ENCODE measurements at places on chromosomes 12 and 14. TPM values are rescaled to one million over a fixed set of nuclear protein-coding genes. Genes with fewer than 3 reads are reported as not detected.

DNA sequence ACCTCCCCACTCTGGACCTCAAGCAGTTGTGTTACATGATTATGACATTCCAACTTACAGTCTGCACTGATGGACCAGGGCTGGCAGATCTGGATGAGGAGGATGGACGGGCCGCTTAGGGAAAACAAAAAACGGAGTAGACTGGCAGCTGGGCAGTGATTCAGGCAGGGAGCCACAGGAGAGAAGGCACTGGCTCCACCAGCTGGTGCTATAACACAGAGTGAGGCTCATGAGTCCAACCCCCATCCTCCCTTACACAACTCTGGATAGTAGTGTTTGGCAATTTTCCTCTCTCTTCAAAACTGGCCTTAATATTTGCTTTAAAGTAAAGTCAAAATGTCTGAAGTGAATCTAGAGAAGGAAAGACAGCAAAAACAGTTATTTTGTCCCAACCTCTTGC, 9.7 kb upstream of the RIC8B start:
- H3K4me3 ChIP-seq: no peak overlapping the region
- no peak overlapping the region for H3K27ac ChIP-seq
- H3K4me1 ChIP-seq: peaks cover 25% of the 10 kb centered on the region
- no peak for DNase-seq
- H3K36me3 ChIP-seq: no peaks in the 10 kb centered on the region

- H3K4me3 ChIP-seq: no peak overlapping the region
- no peak overlapping the region for H3K27ac ChIP-seq
- no peaks in the 10 kb centered on the region for H3K27me3 ChIP-seq
- no peaks in the 10 kb centered on the region for H3K4me1 ChIP-seq
- H3K36me3 ChIP-seq: no peaks in the 10 kb centered on the region
These were observed 178.3 kb downstream of the NAV3 start for GRCh38 chr12:78009031-78009430.

DNA sequence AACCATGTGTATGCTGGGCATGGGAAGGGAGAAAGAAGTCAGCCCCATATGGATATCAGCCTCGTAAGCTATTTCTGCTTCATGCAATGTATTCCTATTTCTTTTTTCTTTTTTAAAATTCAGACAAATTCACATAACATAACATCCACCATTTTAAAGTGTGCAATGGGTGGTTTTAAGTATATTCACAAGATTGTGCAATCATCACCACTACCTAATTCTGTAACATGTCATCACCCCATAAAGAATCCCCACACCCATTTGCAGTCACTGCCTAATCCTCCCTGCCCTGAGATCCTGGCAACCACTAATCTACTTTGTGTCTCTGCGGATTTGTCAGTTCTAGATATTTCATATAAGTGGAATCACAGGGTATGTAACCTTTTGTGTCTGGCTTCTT, 9.5 kb downstream of the POMT2 start:
- H3K27ac ChIP-seq: no peak overlapping the region
- no peaks in the 10 kb centered on the region for H3K27me3 ChIP-seq
- H3K4me1 ChIP-seq: peaks cover 13% of the 10 kb centered on the region
- no peak overlapping the region for H3K4me3 ChIP-seq

DNA sequence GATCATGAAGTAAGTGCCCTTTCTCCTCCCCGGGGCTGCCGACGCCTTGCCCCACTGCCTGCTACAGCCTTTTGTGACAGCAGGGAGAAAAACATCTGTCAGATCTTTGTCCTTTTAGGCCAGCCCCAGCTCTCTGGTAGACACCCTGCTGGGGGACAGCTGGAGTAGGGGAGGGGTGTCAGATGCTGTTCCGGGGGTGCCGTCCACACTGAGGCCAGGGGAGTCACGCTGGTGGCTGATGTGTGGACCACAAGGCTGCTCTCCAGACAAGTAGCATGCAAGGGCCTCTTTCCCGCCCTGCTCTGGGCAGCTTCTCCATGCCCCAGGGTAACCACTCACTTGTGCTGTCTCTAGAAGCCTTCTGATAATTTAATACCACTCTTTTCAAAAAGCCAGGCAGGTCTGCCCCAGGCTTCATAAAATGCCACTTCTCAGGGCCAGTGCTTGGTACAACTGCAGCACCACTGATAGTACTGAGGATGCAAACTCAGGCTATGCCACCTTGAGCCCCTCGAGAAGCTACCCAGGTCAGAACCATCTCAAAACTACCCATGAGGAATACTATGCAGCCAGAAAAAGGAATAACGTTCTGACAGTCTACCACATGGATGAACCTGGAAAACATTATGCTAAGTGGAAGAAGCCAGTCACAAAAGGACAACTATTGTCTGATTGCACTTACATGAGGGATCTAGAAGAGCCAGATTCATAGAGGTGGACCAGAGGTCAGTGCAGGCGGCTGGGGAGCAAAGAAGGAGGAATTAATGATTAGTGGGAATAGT, 66.0 kb upstream of the RIN3 start:
- no peaks in the 10 kb centered on the region for H3K4me1 ChIP-seq
- no peak for DNase-seq
- no peaks in the 10 kb centered on the region for H3K27me3 ChIP-seq
- H3K27ac ChIP-seq: no peak overlapping the region

DNA sequence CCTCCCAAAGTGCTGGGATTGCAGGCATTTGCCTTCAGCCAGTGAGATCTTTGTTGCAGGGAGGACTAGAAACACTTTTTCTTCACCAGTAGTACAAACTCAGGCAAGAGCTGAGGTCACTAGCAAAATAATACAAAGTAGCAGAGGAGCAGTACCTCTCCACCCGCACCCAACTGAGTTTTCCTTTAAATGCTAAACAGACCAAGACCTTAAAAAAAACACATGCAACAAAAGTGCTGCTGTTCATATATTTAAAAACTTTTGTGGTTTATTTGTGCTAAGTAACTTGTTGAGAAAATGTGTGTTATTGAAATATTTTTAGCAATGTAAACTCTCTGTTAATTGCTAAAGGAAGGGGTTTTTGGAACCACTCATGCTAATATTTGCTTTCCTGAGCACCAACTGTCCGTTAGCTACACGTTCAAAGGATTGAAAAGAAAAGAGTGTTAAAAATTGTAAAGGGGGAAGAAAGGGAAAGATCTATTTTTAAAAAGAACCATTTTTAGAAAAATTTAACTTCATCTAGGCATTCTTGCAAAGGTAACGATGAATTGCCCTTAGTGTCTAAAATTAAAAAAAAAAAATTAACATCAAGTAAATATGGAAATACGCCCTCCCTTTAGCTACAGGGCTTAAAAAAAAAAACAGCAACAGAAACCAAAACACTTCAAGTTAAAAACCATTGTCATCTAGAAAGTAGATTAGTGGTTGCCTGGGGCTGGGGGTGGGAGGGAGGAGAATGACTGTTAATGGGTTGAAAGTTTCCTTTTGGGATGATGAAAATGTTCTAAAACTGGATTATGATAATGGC, 114.0 kb upstream of the KRAS start:
- DNase-seq: no peak
- no peaks in the 10 kb centered on the region for H3K36me3 ChIP-seq
- no peaks in the 10 kb centered on the region for H3K4me1 ChIP-seq
- no peak overlapping the region for H3K4me3 ChIP-seq
- no peaks in the 10 kb centered on the region for H3K27me3 ChIP-seq
- no peak overlapping the region for H3K27ac ChIP-seq

DNA sequence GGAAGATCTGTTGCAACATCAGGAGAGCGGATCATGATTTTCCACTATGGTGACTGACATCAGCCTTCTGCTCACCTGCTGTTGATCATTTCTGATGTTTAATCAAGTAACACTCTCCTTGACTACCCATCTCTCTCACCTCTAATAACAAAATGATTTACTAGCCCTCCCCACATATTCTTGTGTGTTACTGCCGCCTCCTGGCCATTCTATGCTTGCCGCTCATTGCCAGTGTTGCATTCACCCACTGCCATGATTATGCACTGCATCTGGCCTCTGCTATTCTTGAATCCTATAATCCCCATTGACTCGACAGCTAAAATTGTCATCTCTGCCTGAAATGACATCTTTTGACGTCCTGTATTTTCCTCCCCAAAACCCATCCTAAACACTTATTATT, 113.8 kb downstream of the RERGL start:
- no peak for DNase-seq
- H3K4me3 ChIP-seq: no peak overlapping the region
- H3K36me3 ChIP-seq: no peaks in the 10 kb centered on the region
- H3K27ac ChIP-seq: no peak overlapping the region
- H3K4me1 ChIP-seq: no peaks in the 10 kb centered on the region
- H3K27me3 ChIP-seq: no peaks in the 10 kb centered on the region

The LTA4H gene
- 161 TPM for total RNA-seq

GRCh38 chr14:75141062-75141461, 14.2 kb upstream of the NEK9 start:
- H3K27me3 ChIP-seq: no peaks in the 10 kb centered on the region
- no peaks in the 10 kb centered on the region for H3K4me1 ChIP-seq
- no peak overlapping the region for H3K27ac ChIP-seq
- H3K36me3 ChIP-seq: no peaks in the 10 kb centered on the region
- no peak for DNase-seq

- no peaks in the 10 kb centered on the region for H3K27me3 ChIP-seq
- H3K36me3 ChIP-seq: no peaks in the 10 kb centered on the region
- no peak overlapping the region for H3K4me3 ChIP-seq
- DNase-seq: no peak
- no peak overlapping the region for H3K27ac ChIP-seq
These were observed 55.9 kb upstream of the DIO3 start for GRCh38 chr14:101505236-101505970.

GRCh38 chr14:92507174-92507768, 6.3 kb upstream of the RIN3 start:
- H3K4me1 ChIP-seq: no peaks in the 10 kb centered on the region
- H3K4me3 ChIP-seq: no peak overlapping the region
- no peaks in the 10 kb centered on the region for H3K36me3 ChIP-seq

- H3K36me3 ChIP-seq: no peaks in the 10 kb centered on the region
- DNase-seq: no peak
- no peaks in the 10 kb centered on the region for H3K4me1 ChIP-seq
- H3K4me3 ChIP-seq: no peak overlapping the region
- no peaks in the 10 kb centered on the region for H3K27me3 ChIP-seq
These were observed 21.8 kb downstream of the MGAT4C start for GRCh38 chr12:86234316-86234855.

The CPM gene
- total RNA-seq: 1.1 TPM

DNA sequence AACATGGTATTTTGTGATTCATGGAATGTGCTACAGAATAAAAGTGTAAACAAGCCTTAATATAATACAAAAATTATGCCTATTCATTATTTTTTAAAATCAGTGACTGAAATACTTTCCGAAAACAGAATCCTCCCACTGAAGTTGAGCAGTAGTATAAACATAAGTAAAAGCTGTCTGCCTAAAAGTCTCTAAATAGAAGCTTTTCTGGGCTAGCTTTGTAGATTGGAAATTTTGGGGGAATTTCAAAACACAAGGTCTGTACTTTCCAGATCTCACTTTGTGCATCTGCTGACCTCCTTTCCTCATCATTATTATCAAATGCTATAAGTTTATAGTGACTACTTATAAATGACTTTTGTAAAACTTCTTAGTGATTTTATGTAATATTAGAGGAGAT, 80.4 kb upstream of the TRHDE start:
- no peak overlapping the region for H3K4me3 ChIP-seq
- H3K4me1 ChIP-seq: peaks cover 9% of the 10 kb centered on the region
- no peaks in the 10 kb centered on the region for H3K27me3 ChIP-seq
- no peak for DNase-seq
- no peaks in the 10 kb centered on the region for H3K36me3 ChIP-seq
- no peak overlapping the region for H3K27ac ChIP-seq

DNA sequence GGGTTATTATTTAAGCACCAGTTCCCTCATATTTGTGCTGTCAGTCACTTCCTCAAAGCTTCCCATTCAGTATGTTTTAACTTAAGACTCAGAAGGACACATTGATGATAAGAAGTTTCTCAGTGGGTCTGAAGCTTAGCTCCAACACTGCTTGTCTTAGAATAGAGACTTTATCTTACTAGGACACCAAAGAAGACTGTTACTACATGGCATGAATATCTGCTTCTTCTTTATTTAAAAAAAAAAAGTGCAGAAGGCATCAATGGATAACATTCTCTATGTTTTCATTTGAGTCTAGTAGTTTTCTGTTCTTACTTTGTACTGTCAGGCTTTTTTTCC, 404.2 kb downstream of the DAD1 start:
- H3K27me3 ChIP-seq: no peaks in the 10 kb centered on the region
- no peak for DNase-seq
- no peaks in the 10 kb centered on the region for H3K4me1 ChIP-seq
- no peaks in the 10 kb centered on the region for H3K36me3 ChIP-seq
- H3K27ac ChIP-seq: no peak overlapping the region

All from H1 (cell line).